ENCODE measurements at places on chromosomes 2 and 18.
A peak's percentile ranks its signal among the peaks of the same experiment; 100 is the strongest.

GRCh38 chr2:73080321-73081131 lies 9.0 kb upstream of the SFXN5 start:
- DNase-seq, result no peak

- DNase-seq, result no peak
Measured at GRCh38 chr18:76619621-76620315, 124.7 kb upstream of the ZNF516 start.

- DNase-seq, result peak; percentile 65
Measured at GRCh38 chr2:84781942-84782716, 98.8 kb downstream of the TRABD2A start.

GRCh38 chr2:60830991-60831390 lies 50.4 kb upstream of the REL start:
- no peak for DNase-seq

- DNase-seq, result no peak
Measured at GRCh38 chr18:25630682-25631081, 278.7 kb upstream of the ZNF521 start.

- no peak for DNase-seq
Measured at GRCh38 chr2:26860211-26860850, 12.4 kb downstream of the DPYSL5 start.

DNA sequence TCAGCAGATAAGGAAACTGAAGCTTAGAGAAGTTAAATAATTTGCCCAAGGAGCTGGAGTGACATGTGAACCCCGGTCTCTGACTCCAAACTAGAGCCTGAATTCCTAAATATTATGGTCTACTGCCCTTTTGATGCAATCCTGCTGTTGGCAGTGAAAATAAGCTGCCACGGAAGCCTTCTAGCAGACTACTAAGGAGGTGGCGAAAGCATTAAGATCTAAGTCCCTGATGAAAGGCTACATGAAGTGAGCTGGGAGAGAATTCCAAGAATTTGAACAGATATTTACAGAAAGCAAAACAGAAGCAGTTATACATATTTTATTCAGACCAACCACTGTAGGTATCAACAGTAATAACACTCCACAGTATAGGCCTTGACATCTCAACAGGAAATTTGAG lies 28.1 kb downstream of the TRMT61B start:
- no peak for DNase-seq

- DNase-seq, result no peak
Measured at GRCh38 chr18:8063733-8064132, 496.6 kb downstream of the PTPRM start.

DNA sequence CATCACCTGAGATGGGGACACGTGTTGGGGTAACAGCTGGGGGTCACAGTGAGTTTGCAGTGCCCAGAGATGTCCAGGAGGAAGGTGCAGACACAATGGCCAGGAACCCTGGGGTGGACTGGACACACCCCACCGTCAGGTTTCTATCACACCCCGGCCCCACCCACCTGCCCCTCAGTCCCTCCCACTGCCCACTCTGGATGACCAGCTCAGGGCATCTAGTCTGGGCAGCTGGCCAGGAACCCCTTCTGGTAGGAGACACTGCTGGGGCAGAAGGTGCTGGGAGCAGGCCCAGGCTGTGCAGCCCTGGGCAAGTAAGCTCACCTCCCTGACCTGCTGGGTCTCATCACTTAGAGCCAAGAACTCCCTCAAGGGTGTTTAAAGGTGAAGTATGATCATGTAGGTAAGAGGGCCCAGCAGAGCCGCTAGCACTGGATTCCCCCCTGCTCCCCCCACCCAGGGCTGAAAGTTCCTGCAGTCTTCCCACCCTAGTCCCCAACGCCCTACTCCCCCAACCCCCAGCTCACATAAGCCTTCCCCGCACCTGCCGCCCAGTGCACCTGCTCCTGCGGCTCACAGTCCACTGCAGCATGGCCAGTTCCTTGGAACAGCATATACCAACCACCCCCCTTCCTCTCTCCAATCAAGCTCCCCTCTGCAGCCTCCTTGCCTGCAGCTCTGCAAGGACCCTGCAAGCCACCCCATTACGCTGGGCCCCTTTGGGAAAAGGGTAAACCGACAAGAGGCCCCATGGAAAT lies 17.3 kb downstream of the BIN1 start:
- no peak for DNase-seq

- DNase-seq, result no peak
Measured at GRCh38 chr2:219369447-219369861, 18.3 kb downstream of the DNPEP start.

DNA sequence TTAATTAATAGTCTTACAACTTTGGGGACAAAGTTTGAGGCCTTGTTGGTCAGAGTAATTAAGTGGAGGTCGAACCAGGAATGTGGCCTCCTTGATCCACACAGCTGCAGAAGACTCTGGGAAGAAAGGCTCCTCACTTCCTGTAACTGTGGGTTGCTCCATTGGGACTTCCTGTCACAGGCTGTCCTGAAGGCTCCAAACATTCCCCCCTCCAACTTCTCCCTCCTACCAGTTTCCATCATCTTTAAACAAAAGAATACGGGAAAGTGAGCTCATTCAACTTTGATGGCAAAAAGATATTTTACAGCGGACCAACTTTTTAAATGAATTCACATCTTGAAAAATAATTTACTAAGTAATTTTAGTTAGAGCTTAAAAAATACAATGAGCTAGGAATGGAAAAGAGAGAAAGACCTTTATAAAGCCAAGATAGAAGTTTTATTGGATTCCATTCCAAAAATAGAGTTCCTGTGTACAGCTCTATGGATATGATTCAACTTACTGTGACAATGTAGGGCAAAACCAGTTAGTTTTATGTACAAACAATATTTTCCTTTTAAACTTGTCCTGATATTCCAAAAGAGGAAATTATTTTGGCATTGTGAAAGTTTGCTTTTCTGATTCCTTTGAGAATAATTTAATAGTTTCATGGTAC lies 212.0 kb upstream of the NABP1 start:
- DNase-seq, result no peak

DNA sequence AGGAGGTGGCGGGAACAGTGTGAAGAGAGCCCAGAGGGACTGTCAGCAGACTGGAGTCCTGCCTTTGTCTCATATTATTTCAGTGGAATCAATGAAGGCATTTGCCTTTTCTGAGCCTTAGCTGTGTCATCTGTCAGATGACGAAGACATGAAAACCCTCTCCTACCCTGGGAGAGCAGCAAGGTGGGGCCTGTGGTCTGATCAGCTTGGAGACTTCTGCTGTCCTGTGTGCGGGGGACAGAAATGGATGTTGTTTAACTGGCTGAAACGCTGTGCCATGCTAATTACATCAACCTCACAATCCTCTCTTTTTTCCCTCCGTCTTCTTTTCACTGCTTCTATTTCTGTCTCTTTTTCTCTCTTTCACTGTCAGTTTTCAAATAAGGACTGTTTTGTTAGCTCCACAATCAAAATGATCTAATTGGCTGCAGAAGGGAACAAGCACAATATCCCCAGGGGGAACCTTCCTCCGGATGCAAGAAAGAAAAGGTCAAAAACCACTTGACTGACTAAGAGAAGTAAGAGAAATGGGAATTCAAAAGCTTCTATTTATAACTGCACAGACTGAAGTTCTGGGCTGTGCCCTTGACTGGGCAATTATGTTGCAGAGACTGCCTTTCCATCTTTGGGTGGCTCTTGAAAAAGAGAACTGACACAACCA lies 340.1 kb downstream of the CLIP4 start:
- no peak for DNase-seq

GRCh38 chr2:148660999-148661398 lies 16.4 kb downstream of the EPC2 start:
- DNase-seq, result no peak

- no peak for DNase-seq
Measured at GRCh38 chr18:63373161-63373560, 6.2 kb upstream of the KDSR start.

DNA sequence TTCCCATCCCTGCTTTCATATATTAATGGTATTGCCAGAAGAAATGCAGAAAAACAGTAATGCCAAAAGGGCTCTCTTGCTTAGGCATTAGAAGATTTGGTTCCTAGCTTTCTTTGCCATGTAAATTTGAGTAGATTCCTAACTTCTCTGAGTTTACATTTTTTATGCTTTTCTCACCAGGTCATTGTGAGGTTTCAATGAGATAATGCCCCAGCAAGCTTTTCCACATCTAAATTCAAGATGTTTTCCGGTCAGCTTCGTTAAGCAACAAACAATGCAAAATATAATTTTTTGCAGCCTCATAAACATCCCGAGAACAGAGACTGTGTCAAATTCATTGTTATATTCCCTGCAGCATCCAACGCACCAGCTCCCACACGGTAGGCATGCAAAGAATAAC lies 44.9 kb downstream of the NCKAP5 start:
- no peak for DNase-seq

DNA sequence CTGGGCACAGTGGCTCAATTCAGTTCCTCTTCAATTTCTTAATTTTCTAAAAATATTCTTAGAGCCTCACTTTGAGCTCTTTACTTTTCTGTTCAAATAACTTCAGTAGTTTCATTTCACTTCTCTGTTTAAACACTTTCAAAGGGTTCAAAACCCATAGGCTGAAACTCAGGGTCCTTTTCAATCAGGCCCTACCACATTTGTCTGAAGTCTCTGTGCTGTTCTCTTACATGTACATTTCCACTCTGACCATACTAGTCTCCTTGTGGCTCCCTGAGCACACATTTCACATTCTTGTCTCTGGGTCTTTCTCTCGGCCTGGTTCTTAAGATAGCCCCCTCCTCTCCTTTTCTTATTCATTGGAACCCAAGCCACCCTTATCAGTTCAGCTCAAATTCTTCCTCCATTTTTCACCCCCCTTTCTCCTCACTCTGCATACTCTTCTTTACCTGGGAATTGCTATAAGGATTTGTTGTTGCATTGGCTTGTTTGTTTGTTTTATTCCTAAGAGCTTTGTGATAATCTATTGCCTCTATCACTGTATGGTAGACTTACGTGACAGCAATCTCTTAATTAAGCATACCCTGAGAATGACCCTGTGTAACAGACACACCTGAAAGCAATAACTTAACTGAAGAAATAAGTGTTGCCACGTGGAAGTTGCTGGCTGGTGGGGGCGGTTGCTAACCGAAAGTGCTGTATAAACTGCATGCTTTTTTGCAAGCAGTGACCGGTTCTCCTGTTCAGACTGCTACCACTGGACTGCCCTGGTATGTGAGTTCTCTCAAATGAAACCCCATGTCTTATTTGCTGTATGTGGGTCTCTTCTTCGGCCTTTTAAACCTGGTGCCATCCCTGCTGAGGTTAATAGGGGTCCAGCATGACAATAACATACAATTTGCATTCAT lies 27.7 kb upstream of the ACADL start:
- DNase-seq, result no peak

DNA sequence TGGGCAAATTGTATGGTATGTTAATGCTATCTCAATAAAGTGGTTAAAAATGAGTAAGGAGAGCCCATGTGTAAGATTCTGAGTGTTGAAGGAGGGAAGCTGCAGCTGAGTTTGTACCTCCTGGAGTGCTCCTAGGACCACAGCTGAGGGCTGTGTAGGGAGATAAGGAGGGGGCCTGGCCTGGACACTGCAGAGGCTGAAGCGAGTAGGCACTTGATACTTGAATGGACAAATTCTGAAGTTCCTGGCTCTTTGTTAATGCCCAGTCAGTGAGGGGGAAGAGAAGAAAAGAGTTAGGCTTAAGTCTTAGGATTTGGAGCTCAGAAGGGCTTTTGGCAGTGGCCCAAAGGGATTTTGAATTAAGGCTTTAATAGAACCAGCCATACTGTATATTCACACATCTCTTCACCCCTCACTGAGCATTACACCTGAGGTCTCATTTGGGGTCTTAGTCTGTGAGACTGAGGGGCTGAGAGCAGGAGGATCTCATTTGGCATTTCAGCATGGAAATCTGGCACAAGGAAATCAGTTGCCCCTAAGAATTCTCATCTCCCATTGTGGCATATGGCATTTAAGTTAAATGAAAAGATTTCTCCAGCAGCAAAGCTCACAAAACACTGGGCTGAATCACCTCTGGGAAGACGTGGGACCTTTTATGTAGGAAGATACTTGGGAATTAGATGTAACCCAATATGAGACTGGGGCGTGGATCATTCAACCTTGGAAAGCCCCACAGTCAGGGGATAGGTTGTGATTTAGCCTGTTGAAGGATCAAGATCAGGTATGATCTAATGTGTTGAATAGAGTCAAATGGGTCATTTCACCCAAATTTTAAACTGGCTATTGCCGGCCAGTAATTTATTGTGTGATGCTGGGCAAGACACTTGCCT lies 46.8 kb downstream of the LIPG start:
- no peak for DNase-seq

- no peak for DNase-seq
Measured at GRCh38 chr2:48134704-48135103, 228.4 kb upstream of the FBXO11 start.

DNA sequence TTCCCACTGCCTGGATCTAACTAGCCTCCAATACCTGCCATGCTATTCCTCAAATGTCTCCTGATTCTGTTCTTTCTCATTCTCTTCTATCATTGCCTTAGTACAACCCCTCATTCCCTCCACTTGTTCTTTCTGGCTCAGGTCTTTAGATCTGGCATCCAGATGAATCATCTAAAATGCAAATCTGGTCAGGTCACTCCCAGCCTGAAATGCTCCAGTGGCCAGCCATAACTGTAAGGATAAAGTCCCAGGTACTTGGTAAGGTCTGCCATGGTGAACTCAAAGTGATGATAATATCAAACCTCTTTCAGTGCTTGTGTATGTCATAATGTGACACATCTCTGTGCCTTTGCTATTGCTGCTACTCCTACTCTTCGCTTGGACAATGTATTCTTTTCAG lies 2.9 kb upstream of the SNRNP27 start:
- no peak for DNase-seq

DNA sequence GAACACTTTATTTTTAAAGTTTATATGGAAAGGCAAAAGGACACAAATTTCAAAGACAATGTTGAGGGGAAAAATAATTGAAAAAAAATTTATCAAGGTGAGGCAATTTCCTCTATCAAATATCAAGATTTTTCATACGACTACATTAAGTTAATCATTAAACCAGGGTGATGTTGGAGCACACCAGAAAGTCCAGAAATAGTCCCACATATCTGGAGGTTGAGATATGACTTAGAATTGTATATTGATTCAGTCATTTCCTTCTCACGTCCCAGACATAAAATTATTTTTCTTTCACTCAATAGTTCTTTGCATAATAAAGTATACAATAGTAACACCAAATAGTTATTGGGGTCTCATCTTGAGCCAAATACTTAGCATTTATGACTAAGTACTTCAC lies 605.1 kb downstream of the NUP35 start:
- no peak for DNase-seq

DNA sequence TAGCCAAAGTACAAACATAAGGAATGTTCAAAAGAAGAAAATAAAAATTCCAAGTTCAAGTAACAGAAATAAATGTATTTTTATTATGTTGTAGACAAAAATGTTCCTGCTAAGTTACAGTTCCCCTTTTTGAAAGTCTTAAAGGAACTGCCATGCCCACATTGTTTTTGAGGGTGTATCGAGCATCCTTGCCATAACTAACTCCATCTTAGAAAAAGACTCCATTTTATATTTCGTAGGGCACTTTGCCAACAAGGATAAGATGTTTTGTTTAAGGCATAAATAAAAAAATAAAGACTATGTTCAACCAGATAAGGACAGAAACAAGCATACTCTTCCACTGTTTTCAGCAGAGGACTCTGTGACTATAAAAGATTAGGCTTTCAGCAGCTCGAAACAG lies 67.3 kb downstream of the TMEM237 start:
- DNase-seq, result no peak

GRCh38 chr18:48313792-48314191 lies 95.4 kb downstream of the ZBTB7C start:
- no peak for DNase-seq
